ENCODE measurements at places on chromosomes 6 and 20.

DNA sequence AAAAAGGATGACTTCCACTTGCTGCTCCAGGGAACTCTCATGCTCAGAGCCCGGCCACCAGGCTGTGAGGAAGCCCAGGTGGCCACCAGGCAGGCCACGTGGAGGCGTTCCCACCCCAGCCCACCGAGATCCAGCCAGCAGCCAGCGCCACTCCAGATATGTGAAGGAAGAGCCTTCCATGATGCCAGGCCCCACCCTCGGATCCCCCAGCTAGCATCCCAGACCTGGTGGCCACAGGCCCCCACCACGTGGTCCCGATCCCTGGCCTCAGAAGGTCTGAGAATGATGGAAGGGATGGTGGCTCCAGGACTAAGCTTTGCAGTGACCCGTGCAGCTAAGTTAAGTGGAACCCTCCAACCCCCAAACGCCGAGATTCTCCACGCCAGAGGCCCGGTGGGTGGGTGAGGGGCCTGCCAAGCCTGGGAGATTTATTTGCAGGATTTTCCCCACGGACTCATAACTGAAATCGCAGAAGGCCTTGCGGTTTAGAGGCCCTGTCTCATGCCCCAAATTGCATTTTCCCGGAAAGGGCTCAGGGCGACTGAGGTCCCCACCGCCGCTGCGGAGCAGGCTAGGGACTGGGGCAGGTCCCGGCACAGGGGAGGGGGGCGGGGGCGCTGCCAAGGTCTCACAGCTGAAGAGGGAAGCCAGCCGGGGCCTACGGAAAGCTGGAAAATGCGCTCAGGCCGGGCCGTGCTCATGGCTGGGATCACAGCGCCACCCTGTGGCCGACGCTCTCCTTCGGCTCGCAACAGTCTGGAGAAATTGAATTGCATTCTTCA is 31.1 kb upstream of the CST7 start:
- no peak overlapping the region for H3K27ac ChIP-seq
- no peak overlapping the region for H3K4me3 ChIP-seq
- H3K27me3 ChIP-seq, result peaks cover 7% of the 10 kb centered on the region

DNA sequence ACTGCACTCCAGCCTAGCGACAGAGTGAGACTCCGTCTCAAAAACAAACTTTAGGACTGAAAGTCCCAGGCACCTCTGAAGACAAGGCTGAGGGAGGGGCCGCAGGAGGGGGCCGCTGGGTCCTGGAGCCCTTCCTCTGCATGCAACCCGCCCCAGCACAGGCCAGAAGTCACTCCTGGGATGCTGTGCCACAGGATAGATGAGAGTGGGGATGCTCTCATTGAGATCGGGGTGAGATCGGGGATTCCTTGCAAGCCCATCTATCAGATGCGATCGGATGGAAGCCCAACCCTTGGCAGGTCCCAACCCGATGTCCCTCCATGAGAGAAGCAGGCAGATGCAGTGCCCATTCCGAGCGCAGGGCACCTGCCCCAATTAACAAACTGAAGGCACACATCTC is 66.5 kb downstream of the WDR27 start:
- DNase-seq, result no peak
- H3K27ac ChIP-seq, result no peak overlapping the region
- H3K4me3 ChIP-seq, result no peak overlapping the region
- no peaks in the 10 kb centered on the region for H3K27me3 ChIP-seq

DNA sequence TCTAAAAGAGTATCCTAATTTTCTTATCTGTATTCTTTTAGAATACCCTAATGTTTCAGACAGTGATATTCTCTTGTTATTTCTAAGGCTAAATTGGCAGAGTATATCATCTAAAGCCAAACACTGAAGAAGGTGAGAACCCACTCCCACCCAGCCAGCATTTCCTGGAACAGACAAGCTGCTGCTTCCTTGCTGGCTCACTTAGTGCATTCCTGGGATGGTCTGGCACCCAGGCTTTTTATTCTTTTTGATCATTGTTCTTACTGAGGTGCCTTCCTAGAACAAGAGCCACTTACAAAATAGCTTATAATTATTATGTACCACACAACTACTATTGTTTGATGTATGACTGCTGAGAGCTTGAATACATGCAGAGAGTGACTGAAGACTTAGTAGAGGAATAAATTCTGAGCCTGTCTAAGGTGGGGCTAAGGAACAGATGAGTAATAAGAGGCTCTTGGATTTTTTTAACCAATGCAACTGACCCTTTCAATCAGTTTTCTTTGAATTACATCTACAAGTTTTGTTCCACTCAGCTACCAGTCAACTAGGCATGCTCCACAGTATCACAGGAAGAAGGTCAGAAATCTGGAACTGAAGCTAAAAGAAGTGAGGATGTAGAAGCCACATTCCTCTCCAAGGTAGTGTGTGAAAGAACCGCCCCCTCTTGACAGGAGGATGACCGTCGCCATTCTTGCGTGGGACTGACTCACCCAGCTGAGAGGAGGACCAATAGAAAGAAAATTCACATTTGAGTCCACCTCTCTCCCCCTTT is 30.1 kb downstream of the PRPH2 start:
- no peak overlapping the region for H3K4me3 ChIP-seq
- no peaks in the 10 kb centered on the region for H3K27me3 ChIP-seq
- peaks cover 35% of the 10 kb centered on the region for H3K4me1 ChIP-seq
- DNase-seq, result no peak
- H3K36me3 ChIP-seq, result peaks cover 63% of the 10 kb centered on the region

DNA sequence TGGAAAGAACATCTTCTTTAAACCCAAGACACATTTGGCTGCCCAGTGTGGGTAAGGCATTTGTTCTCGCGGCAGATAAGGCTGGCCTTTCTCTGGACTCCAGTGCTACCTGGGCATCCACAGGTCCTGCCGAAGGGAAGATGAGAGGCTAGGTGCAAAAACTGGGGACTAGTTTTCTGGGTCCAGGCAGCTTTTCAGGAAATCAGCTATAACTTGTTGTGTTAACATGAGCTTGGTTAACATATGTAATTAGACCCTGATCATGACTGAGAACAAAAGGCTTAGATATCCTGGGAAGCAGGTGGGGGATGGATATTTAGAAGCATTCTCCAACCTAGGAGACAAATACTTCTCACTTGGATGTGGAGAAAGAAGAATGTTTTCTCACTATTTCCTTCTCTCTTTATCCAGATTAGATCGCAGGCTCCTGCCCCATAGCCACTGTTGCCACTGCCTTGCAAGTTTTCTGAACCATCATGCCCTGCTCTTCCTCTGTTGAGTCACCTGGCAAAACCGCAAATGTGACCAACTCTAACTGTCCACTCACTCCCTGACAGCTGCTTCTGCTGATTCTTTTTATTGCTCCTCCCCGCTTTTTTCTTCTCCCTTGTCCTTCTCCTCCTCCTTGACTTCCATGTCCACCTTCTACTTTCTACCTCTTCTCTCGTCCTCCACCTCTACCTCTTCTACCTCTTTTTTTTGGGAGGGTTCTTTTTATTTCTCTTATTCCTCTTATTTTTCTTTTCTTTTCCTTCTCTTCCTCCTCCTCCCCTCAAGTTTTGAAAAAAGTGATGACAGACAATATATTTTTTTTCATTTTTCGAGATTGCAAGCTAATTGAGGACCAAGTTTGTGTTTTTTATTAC is 258.1 kb downstream of the UTRN start:
- DNase-seq, result no peak
- H3K27me3 ChIP-seq, result no peaks in the 10 kb centered on the region
- peaks cover 32% of the 10 kb centered on the region for H3K4me1 ChIP-seq

DNA sequence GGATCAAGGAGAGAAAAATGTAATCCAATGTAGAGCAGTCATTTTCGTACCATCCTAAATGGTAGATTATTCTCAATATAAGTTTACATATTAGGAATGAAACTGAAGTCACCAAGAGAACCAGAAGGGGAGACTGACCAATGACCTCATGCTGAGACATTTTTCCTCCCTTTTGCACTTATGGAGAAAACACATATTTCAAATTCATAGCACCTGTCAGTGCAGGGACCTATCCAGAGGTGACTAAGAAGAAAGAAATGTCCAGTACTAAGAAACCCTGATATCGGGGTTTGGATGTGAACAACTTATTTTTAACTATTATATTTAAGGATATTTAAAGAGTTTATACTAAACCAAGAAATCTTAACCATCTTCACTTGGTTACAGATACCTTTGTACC is 16.6 kb upstream of the LYRM2 start:
- no peaks in the 10 kb centered on the region for H3K27me3 ChIP-seq
- peaks cover 55% of the 10 kb centered on the region for H3K36me3 ChIP-seq
- DNase-seq, result no peak

DNA sequence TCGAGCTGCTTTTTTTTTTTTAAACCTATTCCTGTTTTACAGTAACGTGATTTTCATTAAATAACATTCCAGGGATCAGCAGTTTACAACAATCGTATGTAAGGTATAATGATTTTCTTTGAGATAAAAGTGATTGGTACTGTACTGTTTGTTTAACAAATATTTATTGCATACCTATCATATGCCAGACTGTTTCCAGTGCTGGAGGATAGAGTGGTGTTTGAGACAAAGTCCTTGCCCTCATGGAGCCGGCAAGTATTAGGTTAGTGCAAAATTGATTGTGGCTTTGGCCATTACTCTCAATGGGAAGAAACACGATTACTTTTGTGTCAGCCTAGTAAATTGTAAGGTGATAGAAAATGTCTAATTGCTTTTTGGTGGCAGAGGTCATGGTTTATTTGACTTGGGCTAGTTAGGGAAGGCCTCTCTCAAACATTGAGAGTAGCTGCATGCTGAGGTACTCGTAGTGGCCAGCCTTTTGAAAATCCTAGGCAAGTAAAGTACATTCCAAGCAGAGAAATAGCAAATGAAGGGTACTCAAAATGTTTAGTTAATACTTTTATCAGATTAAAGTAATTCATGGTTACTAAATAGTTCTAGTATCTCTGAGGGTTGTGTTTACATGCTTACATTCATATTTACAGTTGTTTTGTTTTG is 35.6 kb downstream of the PHF3 start:
- DNase-seq, result no peak
- no peaks in the 10 kb centered on the region for H3K4me1 ChIP-seq
- peaks cover 22% of the 10 kb centered on the region for H3K36me3 ChIP-seq
- no peaks in the 10 kb centered on the region for H3K27me3 ChIP-seq
- no peak overlapping the region for H3K4me3 ChIP-seq

Measured in activated CD4-positive, alpha-beta memory T cell treated with anti-CD3 and anti-CD28 coated beads, Interleukin-2, amount 10 ng/mL, durations not matched to agents 7 days and 5 days (primary cell).